Gastrocnemius medialis (tissue), 4 donors: ENCODE measurements at places on chromosomes 13 and 19.

- no peak for DNase-seq
Observed at GRCh38 chr13:89066868-89067466, 1395.8 kb downstream of the SLITRK5 start.

DNA sequence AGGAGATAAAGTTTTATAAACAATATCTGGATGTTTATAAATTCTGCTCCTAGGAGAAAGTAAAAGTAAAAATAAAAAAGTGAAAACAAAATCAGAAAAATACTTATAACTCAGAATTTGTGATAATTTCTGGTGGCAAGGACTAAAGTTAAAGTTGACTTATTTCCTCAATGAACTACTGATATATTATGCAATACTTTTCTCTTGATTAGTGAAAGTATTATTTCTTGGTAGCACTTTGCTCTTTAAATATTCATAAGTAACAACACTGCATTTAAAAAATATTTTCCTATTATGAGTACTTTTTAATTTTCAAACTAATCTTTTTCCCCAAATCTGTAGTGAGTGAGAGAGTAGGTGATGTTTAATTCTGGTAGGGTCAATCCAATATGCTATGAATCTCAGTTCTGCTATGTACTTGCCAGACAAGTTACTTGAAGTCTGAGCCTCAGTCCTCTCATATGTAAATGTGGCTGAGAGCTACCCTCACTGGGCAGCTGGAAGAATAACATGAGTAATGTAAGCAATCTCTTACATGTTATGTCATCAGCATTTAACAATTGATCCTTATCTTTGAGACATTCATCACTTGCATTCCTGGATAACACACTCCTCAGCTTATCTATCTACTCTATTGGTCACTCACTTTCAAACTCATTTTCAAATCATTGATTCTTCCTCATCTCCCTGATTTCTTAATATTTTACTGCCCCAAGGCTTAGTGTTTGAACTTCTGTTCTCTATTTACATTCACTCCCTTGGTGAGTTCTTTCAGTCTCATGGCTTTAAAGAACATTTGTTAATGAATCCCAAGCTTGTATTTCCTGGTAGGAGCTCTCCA is 239.0 kb downstream of the RGCC start:
- DNase-seq: no peak

DNA sequence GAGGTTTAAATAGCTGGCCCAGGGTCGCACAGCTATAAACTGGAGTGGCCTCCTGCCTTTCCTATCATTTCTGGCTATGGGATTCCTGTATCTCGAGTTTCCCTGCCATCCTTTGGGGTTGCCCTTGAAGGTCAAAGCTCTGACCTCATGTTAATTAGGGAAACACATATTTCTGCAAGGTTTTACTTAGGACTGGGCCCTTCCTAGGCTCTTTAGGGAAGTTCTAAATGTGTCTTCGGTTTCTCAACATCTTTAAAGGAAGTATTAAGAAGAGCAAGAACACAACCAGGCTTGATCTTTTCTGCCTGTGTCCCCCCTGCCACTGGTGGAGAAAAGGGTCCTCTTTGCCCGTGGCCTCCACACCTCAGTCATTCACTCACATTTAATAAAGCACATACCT is 10.8 kb downstream of the LCP1 start:
- no peak for DNase-seq

DNA sequence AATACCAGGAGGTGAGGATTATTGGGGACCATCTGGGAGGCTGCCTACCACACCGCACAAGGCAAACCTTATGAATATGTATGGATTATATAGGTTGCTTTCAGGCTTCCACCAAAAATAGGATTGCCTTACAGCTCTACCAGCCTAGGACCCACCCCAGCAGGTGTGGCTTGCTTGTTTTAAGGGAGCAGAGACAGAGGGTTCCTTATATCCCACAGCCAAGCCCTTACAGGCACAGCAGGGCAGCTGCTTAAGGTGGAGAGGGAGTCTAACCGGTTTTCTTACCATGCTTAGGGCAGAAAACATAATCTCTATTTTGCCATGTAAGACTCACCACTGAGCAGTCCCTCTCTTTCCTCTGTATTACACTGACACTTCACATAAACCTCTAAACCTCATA is 16.1 kb upstream of the TTYH1 start:
- no peak for DNase-seq

DNA sequence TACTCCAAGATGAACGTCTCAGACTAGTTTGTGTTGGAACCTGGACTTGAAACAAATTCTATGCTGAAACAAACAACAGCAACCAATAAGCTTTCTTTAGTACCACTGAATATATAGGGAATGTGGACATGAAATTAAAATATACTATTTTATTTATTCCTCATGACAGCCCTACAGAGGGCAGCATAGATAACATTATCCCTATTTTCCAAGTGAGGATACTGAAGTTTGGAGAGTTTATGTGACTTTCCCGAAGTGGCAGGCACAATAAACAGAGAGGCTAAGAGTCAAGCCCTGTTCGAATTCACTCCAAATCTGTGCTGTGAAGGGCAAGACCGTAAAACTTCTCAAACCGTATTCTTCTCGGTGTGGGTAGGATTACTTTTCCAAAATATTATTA is 509.9 kb upstream of the GPC6 start:
- DNase-seq: no peak

- DNase-seq: no peak
Observed at GRCh38 chr19:34502582-34503411, 21.2 kb downstream of the WTIP start.
